ENCODE measurements at places on chromosomes 5 and 9.
A peak's percentile ranks its signal among the peaks of the same experiment; 100 is the strongest.

- DNase-seq = no peak
Observed at GRCh38 chr5:64685866-64686265, 4.4 kb upstream of the SHISAL2B start.

DNA sequence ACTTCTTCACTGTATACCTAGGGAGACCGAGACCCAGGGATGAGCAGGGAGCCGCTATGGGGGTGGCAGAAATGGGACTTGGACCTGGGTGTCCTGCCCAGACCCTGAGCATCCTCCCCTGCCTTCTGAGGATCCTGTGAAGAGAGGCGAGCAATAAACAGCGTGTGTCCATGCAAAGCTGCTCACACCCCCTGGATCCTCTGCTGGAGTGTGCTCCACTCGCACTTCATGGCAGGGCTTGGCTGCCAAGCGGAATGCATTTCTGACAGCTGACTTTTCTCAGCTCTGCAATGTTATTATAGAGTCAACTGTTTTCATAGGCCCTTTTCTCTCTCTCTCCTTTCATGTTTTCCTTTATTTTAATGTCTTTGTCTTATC lies 31.0 kb upstream of the ALDH1B1 start:
- DNase-seq = no peak

DNA sequence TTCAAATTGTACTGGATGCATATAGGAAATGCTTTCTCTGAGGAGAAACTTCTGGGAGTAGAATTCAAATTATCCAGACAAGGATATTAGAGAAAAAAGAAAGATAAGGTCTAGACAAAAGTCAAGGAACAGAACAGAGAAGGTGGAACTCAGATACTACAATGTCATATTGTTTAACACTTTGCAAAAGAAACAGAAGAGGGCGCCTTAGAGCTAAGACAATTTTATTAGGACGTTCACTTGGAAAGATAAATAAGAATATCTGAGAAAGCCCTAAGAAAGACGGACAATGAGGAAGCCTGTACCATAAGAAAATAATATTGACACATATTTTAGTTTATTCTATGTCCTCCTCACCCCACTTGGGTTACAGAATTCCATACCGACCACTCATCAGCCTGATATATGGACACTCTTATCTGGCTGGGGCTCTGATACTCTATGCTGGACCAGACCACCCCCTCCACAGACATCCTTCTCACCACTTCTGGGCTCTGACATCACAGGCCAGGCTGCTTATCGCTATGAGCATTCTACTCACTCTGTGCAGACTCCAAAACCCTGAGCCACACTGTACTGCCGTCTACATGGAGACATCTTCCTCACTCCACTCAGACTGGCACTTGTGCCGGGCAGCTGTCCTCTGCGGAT lies 9.1 kb upstream of the AK3 start:
- peak; percentile 23 for DNase-seq

DNA sequence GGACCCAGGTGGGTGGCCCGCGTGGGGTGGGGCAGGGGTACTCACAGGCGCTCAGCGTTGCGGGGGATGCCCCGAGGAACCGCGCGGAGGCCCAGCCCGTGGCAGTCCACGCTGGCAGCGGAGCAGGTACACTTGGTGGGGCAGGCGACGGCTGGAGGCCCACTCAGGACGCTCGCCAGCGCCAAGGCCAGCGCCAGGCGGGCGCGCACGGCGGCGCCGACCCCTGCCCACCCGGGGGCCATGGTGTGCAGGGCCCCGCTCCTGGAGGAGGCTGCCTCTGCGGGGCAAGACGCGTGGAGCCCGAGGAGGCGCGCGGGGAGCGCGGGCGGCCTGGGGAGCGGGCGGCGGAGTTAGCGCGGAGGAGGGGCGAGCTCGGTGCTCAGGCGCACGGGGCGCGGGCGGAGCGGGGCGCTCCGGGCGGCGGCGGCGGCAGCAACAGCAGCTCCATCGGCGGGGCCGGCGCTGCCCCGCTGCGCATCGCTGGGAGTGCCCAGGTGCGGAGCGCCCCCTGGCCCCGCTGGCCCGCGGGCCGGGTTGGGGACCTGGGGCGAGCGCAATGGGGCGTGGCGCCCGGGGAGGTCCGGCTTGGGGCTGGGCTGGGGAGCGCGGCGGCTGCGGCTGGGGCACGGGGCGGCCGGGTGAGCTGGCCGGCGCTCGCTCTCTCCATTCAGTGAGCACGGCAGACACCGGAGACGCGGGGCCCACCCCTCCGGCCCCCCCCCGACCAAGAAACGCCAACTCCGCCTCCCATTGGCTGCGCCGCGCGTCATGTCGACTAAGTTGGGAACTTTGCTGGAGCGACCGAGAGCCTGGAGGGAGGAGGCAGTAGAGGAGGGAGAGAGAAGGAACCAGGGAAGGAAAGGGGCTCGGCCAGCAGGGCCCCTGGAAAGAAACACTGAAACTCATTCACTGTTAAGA lies at the start of gene SLIT3:
SLIT3 (minus strand) TSS at position 672 of the 918 bp plus-strand sequence; CDS start at position 242, 430 bp downstream.
- DNase-seq = no peak

DNA sequence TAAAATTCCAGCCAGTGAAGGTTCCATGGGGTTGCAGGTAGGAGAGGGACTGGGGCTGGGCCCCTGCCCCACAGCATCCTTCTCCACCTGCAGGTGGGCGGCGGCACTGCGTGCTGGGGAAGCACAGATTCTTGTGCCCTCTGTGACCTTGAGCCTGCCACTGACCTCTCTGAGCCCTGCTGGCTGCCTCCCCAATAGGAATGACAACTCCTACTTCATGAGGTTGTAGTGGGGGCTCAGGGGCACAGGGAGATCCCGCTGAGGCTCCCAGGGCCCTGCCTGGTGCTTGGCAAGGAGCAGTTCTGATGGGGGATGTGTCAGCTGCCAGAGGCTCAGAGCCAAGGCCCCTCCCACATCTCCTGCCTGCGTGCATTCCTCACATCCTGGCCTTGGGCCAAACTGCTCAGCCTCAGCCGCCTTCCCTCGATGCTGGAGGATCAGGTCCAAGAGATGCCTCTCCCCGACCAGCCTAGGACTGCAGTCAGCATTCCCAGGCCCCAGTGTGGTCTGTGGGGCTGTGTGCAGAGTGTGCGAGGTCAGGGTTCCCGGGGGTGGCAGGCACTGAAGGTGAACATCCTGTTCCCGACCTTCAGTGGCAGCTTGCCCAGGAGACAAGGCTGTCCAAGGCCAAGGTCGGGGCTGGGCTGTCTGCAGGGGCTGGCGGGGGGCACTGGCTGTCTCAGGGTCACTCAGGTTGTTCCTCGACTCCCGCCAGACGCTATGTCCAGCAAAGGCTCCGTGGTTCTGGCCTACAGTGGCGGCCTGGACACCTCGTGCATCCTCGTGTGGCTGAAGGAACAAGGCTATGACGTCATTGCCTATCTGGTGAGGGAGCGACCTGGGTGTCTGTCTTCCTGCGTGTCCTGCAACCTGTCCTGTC lies 7.0 kb downstream of the ASS1 start:
- DNase-seq = no peak

DNA sequence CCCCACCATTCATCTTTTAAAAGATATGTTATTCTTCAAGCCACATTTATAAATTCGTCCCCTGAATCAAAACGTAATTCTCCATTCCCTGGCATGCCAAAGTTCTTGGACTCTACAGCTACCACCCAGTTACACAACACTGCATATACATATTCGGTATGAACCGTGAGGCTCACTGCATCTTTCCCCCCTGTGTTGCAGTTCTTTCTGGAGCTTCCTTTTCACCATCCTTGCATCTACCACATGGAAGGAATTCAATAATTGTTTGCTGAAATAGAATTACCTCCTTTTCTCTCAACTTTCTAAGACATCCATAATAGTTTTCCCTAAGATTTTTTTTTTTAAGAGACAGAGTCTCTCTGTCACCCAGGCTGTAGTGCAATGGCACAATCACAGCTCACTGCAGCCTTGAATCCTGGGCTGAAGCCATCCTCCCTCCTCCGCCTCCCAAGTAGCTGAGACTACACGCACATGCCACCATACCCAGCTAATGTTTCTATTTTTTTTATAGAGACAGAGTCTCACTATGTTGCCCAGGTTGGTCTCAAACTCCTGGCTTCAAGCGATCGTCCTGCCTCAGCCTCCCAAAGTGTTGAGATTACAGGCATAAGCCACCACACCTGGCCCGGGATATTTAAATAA lies 3.3 kb downstream of the LPAR1 start:
- DNase-seq = peak; percentile 24

DNA sequence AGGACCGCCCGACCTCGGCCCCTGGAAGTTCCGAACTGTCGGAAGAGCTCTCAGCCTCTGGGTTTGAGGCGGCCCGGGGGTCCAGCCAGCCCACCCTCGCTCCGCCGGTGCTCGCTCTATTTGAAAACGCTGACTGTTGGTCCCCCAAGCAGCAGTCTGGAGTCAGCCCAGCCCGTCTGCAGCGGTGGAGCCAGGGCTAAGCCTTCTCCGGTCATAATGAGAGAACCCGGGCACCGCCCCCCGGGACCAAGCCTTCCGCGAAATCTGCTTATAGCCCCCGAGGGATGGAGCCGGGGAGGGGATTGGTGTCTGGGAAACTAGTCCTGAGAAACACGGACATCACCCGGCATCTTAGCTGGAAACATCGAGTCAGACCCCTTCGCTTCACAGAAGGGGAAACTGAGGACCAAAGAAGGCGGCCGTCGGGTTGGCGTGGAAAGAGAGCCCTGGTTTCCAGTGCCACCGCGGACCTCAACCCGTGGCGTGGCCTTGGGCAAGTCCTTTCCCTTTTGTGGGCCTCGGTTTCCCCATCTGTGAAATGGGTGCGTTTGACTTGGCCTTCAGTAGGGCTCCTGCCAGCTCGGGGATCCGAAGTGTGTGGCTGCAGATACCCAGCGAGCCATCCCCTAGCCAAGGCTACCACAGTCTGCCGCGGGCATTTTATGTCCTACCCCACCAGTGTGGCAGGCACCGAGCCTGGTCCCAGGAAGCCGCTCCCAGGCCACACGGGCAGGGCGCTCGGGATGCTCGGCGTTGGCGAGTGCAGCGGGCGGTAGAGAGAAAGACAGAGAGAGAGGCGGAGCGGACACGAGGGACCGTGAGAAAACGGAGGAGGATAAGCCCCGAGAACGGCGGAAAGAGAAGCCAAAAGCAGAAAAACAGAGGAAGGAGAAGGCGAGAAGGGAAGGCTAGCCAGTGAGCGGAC lies 857 bp downstream of the ADAM19 start:
- DNase-seq = no peak

DNA sequence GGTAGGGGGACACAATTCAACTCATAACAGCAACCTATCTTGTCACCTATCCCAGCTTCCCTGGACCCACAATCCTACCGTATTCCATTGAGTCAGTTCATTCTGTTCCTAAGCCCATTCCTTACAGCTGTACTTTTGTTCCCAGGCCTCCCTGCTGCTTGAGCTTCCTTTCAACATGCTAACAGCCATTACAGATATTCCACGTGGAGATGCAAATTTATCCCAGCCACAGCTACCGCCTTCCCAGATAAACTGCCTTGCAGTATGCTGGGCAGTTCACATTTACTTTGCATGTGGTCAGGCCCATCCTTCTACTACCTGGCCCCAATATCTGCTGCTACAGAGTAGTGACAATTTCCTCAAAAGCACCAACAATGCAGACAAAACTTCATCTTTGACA lies 23.0 kb downstream of the RIGI start:
- DNase-seq = no peak

GRCh38 chr9:87107072-87107471 lies 159.8 kb upstream of the GAS1 start:
- DNase-seq = peak; percentile 30

- DNase-seq = no peak
Observed at GRCh38 chr5:57327561-57328367, 153.9 kb downstream of the GPBP1 start.

GRCh38 chr5:40736103-40736875 lies 19.5 kb downstream of the TTC33 start:
- DNase-seq = peak; percentile 87

DNA sequence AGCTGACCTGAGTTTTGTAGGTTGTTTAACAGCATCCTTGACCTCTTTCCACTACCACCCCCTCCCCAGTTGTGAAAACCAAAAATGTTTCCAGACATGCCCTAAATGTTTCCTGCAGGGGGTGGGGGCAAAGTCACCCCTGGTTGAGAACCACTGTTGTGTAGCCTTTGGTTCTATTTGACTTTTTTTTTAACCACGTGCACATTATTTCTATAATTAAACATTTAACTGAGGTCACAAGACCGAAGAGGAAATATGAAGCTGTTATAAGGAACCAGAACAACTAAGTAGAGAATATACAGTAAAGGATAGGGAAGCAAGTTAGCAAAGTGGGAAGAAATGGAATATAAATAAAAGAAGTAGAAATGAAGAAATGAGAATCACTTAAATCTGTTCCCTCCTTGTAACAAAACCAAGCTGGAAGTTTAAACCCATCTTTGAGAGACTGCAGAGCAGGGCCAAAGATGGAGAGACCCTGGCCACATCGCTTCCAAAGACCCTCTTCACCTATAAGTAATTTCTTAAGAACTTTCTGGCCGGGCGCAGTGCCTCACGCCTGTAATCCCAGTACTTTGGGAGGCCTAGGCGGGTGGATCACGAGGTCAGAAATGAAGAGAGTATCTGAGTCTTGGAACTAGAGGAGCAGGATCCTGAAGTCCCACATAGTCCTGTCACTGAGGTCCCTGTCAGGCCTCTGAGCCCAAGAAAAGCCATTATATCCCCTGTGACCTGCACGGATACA lies 14.4 kb downstream of the SIT1 start:
- no peak for DNase-seq

GRCh38 chr9:70136632-70137031 lies 93.0 kb downstream of the MAMDC2 start:
- no peak for DNase-seq

DNA sequence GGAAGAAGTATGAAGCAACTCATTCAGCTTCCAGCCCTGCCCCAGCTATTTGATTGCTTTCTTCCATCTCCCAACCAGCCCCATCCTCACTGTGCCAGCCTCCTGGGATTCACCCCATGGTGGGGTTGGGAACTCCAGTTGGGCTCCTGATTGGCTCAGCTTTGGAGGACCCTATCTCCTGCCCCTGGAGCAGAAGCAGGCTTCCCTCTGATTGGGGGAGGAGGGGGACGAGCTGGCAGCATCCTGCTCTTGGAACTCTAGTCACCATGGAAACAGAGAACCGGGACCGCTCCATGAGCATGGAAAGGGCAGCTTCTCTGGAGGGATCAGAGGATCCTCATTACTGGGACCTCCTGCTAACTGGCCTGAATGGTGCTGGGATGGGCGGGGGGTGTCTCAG lies 2.6 kb downstream of the SLC6A7 start:
- DNase-seq = no peak

- DNase-seq = no peak
Observed at GRCh38 chr5:147626464-147626863, 116.6 kb upstream of the DPYSL3 start.

GRCh38 chr5:171495122-171495700 lies 75.8 kb downstream of the FGF18 start:
- DNase-seq = no peak

GRCh38 chr9:122370303-122370702 lies 521 bp upstream of the PTGS1 start:
- no peak for DNase-seq

- no peak for DNase-seq
Observed at GRCh38 chr5:39495227-39495626, 70.4 kb upstream of the DAB2 start.

DNA sequence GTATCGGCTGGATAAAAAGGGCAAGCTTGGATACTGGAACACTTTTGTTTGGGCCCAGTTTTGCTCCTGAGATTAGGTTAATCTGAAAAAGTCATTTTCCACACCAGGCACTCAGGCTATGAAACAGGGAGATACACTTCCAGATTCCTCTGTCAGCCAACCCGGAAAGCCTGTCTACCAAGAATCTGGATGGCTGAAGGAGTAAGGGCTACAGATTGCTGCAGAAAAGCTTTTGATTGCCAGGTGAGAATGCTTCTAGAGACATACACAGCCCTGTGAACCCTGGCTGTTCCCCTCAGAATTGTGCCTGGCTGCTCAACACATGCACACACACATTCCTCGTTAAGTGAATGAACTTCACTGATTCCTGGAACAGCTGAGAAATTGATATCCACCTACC lies 114.4 kb downstream of the PSD2 start:
- no peak for DNase-seq

Data from midbrain (tissue), 1 donor.